ENCODE measurements at places on chromosomes 5 and 9.

GRCh38 chr5:36261186-36261585 lies 19.5 kb upstream of the NADK2 start:
- DNase-seq, result no peak

DNA sequence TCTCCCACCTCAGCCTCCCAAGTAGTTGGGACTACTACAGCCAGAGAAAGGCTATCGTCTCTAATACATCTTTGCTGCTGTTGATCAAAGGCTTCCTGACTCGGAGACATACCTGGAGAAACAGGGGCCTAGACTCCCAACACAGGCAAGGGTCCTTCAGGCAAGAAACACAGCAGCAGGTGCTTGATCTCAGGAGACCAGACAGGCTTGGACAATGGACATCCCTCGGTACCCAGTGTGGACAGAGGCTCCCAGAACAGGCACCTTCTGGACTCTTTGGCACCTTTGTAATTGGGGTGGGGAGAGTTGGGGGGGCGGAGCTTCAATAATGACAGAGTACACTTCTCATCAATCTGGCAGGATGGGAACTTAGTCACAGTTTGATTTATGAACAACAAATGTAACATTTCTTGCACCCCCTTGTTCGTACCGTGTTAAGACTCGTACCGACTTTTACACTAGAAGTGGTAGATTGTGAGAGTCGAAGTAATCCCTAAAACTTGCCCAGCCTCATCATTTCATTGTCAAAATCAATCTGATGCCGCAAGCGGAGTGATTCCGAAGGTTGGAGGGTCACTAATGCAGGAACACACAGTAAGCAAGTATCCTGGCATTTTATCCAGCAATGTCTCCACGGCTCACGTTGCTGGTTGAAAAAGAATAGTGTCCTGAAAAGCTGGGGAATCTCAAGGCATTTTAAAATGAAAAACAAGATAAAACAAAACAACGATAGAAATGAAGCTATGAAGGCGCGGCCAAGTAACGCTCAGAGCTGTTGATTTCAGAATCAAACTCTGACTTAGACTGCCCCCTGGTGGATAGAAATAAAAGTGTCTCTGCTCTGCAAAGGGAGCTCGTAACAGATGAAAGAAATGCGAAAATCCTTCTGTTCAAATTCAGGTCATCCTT lies 46.4 kb upstream of the STK32A start:
- DNase-seq, result no peak

- no peak for DNase-seq
Measured at GRCh38 chr5:137179203-137179602, 319.9 kb downstream of the SPOCK1 start.

- DNase-seq, result no peak
Measured at GRCh38 chr5:76074487-76075065, 8.6 kb upstream of the SV2C start.
